ENCODE measurements at places on chromosomes 11 and 22. TPM values are rescaled to one million over a fixed set of nuclear protein-coding genes. Genes with fewer than 3 reads are reported as not detected.

DNA sequence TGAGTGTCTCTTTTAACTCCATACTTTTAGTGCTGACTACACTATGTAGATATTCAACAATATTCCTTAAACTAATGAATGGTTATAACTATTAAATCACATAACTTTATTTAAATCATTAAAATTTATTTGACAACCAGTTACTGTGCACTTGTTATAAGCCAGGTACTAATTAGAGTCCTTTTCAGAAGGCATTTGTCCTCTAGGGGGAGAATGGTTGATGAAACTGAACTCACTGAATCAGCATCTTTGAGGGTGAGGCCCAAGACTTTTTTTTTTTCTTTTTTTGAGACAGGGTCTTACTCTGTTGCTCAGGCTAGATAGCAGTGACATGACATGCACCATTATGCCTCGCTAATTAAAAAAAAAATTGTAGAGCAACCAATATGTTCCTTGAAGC, 515.6 kb upstream of the CCDC90B start:
- no peak for DNase-seq

DNA sequence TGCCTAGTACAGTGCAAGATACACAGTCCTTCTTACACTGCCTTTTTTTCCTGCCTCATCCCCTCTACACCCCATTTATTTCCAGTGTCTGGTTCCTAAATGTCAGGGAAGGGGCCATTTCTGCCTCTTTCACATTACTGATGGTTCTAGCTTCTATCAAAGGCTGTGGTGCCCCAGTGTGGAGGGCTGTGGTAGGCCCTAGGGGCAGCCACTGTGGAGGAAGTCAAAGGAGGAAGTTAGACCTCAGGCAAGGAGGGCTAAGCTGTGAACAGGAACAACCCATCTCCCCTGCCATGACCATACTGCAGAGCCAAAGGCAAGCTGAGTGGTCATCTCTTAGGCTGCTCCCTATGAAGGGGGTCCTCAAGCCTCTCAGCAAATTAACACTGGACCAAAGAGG, 81.9 kb upstream of the CRTAM start:
- DNase-seq = no peak

PRCP gene
- 59.8 TPM for total RNA-seq

MMP11 gene
- 10.8 TPM for total RNA-seq

- no peak for DNase-seq
Measured at GRCh38 chr11:88348870-88349269, 11.3 kb upstream of the CTSC start.

- DNase-seq = no peak
Measured at GRCh38 chr11:76614471-76615179, 55.9 kb downstream of the LRRC32 start.

DNA sequence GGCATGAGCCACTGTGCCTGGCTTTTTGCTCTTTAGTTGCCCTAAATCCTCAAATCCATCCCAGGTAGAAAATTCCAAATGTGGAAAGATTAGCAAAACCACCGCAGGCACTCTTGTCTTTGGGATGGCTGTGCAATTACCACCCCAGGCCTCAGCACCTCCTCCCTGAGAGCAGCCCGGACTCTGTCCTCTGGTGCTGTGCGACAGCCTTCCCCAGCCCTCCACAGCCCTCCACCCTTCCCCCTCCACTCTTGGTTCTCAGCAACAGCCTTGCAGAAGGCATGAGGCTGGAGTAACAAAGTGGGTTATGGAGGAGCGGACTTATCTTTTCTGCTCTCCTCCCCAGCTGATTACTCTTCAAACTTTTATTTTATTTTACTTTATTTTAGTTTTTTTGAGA, 44.7 kb upstream of the YWHAH start:
- no peak for DNase-seq

DNA sequence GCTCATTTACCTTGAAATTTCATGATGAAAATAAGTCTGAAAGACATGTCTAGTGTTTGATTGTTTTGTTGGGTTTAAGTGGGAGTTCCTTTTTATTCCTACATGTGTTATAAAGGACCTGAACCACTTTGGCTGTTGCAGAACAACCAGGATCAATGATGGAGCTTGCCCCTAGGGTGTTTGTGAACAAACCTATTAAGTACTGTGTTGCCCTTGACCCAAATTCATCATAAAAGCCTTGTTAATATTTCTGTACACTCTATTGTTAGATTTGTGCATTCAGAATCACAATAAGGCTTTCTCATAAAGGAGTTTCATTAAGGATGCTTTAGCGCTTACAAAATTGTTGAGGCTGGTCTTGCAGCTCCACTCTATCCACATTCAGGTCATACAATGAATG, 452.6 kb downstream of the NELL1 start:
- no peak for DNase-seq

CD151 gene
- 108 TPM for total RNA-seq

GRCh38 chr11:35605706-35606105, 12.6 kb upstream of the FJX1 start:
- DNase-seq = no peak

TPCN2 gene
- 14.2 TPM for total RNA-seq

ARHGEF17 gene
- 55.7 TPM for total RNA-seq

DNA sequence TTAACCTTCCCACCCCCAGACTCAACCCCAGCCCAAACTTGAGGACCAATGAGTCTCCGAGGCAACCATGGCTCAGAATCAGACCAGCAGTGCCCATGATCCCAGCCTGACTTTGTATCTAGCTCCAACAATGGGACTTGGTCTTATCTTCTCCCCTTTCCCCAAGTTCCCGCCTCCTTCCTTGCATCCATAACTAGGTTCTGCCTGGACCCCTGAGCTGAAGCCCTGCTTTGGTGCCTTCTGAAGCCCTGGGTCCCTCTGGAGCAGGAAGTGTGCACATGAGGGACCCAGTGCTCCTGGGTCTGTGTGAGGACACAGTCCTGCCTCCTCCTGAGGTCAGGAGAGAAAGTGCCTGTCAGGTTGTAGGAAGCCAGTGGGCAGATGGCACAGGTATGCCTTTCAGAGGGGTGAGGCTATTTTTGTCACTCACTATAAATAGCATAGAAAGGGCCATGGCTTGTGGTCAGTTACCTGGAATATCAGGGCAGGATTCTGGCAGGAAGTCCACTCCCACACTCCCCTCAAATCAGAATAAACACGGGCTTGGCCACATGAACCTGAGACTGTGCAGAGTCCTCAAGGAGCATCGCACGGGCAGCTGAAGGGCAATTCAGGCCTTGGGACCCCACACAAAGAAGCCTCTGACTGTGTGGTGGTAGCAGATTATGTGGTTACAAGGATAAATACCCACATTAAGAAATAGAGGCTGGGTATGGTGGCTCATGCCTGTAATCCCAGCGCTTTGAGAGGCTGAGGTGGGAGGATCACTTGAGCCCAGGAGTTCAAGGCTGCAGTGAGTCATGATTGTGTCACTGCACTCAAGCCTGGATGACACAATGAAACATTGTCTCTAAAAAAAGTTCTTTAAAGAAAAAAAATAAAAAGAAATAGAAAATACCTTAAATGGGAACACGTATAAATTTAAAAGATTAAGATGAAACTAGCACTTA, 27.4 kb downstream of the RCN1 start:
- no peak for DNase-seq

MFNG gene
- 3.2 TPM for total RNA-seq

ARHGAP20 gene
- 0.20 TPM for total RNA-seq

- DNase-seq = no peak
Measured at GRCh38 chr11:126158054-126158791, 53.2 kb downstream of the RPUSD4 start.

GRCh38 chr11:71423181-71423790, 24.9 kb downstream of the DHCR7 start:
- no peak for DNase-seq

DNA sequence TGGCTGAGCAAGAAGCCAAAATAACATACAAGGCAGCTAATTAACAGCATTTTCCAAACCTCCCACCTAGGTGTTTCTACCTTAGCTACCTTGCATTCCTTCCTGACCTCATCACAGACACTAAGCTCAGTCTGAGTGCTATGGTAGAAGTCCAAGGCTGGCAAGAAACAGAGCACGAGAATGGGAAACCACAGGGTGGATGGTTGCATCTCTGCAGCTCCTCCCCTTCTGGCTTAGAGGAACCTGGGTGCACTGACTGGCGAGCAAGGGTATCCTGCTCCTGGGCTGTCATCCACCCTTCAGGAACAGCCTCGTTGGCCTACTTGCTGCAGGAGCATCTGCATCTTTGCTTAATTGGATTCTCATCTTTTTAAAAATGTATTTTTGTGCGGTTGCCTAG, 73.1 kb upstream of the KIRREL3 start:
- no peak for DNase-seq

GRCh38 chr22:28931844-28932567, 48.6 kb downstream of the ZNRF3 start:
- DNase-seq = no peak

GRCh38 chr11:14819596-14819995, 72.4 kb downstream of the CYP2R1 start:
- DNase-seq = no peak

GRCh38 chr11:118870396-118871343, 13.0 kb upstream of the CXCR5 start:
- DNase-seq = peak; percentile 16

GRCh38 chr11:27696961-27697360, 3.3 kb downstream of the BDNF start:
- no peak for DNase-seq

SSH3 gene
- 3.0 TPM for total RNA-seq

DNA sequence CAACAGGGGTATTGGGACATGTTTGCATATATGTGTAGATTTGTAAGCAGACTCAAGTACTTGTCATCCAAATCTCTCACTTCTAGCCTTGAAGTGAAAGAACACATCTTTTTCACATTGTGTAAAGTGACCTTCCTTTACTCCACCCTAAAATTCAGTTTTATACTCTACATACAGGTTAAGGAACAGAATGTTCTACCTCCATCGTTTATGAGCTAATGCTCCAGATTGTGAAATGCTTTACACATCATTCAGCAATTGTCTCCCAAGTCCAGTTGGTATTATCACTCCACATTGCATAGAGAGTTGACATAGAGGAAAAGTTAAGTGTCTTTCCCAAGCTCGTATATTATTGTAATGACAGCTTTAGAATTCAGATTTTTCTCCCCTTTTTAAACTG, 46.1 kb upstream of the BLID start:
- no peak for DNase-seq

PVALB gene
- 0.61 TPM for total RNA-seq

- no peak for DNase-seq
Measured at GRCh38 chr11:78418584-78419211, 1.1 kb upstream of the GAB2 start.

- DNase-seq = no peak
Measured at GRCh38 chr11:111297696-111298095, 650 bp upstream of the POU2AF3 start.

TMEM191C gene
- 2.1 TPM for total RNA-seq

GRCh38 chr11:87092159-87092558, 54.4 kb downstream of the TMEM135 start:
- DNase-seq = no peak

- DNase-seq = no peak
Measured at GRCh38 chr22:23245799-23246136, 65.5 kb downstream of the BCR start.

SLC5A1 gene
- not detected for total RNA-seq

DNA sequence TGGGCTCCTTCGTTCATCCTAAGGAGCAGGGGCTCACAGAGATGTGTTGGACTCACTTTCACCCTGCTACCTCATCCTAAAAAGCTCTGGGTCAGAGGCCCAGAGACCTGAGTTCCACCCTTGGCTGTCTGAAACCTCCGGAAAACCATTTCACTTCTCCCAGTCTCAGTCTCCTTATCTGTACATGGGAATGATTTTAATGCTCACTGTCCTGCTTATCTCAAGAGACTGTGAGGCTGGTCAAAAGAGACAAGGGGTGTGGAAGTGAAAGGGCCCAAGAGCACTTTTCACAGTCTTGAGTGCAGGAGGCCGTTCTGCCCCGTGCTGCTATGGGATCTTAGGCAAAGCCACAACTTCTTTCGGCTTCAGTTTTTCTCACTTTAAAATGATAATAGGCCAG, 13.2 kb upstream of the NPAS4 start:
- DNase-seq = no peak

GRCh38 chr11:13150487-13150886, 127.1 kb upstream of the BMAL1 start:
- DNase-seq = no peak

- DNase-seq = no peak
Measured at GRCh38 chr11:127133061-127133460, 132.5 kb upstream of the KIRREL3 start.

DNA sequence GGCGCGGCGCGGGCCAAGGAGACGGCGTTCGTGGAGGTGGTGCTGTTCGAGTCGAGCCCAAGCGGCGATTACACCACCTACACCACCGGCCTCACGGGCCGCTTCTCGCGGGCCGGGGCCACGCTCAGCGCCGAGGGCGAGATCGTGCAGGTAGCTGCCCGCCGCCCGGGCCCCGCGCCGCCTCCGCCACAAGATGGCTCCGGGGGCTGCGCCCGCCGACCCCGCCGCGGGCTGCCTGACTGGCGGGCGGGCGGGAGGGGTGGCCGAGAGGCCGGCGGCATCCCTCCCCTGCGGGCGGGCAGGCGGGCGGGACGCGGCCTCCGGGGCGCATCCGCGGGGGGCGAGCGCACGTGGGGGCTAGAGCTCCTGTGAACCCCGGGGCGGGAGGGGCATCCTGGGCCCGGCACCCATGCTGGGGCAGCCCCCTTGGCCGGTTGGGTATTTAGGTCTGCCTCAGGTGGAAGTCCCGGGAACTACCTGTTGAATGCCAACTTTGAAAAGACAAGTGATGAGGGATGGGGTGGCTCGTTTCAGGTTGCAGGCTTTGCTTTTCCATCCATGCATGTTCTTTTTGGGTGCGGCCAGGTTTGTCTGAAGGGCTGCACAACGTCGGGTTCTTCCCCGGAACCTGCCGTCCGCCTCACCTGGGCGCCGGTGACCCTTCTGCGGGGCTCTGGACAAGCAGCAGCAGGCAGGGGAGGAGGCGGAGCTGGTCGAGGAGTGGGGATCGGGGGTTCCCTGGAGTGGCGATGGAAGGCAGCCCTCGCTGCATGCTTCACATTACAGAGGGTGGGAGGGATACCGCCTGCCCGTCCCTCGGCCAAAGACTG, 760 bp downstream of the ZNRF3 start:
- peak; percentile 31 for DNase-seq

GRCh38 chr11:88100151-88100550, 75.1 kb downstream of the RAB38 start:
- no peak for DNase-seq

POU2F3 gene
- total RNA-seq = not detected

GRCh38 chr11:15484398-15484797, 369.7 kb downstream of the INSC start:
- DNase-seq = no peak

SERPING1 gene
- 31.7 TPM for total RNA-seq

CDHR5 gene
- total RNA-seq = not detected

- no peak for DNase-seq
Measured at GRCh38 chr11:28628412-28628811, 520.2 kb downstream of the METTL15 start.

KBTBD3 gene
- total RNA-seq = 2.5 TPM

- DNase-seq = no peak
Measured at GRCh38 chr11:133842730-133843129, 2.6 kb downstream of the SPATA19 start.

- no peak for DNase-seq
Measured at GRCh38 chr11:66123902-66124301, 53.8 kb downstream of the PACS1 start.

- no peak for DNase-seq
Measured at GRCh38 chr11:96340555-96340885, 2.5 kb downstream of the MAML2 start.

- no peak for DNase-seq
Measured at GRCh38 chr22:18071968-18072310, 5.9 kb upstream of the PEX26 start.

Measured in neural crest cell (in vitro differentiated cells).